HCT116 (cell line): ENCODE measurements at places on chromosomes 16 and 17.

DNA sequence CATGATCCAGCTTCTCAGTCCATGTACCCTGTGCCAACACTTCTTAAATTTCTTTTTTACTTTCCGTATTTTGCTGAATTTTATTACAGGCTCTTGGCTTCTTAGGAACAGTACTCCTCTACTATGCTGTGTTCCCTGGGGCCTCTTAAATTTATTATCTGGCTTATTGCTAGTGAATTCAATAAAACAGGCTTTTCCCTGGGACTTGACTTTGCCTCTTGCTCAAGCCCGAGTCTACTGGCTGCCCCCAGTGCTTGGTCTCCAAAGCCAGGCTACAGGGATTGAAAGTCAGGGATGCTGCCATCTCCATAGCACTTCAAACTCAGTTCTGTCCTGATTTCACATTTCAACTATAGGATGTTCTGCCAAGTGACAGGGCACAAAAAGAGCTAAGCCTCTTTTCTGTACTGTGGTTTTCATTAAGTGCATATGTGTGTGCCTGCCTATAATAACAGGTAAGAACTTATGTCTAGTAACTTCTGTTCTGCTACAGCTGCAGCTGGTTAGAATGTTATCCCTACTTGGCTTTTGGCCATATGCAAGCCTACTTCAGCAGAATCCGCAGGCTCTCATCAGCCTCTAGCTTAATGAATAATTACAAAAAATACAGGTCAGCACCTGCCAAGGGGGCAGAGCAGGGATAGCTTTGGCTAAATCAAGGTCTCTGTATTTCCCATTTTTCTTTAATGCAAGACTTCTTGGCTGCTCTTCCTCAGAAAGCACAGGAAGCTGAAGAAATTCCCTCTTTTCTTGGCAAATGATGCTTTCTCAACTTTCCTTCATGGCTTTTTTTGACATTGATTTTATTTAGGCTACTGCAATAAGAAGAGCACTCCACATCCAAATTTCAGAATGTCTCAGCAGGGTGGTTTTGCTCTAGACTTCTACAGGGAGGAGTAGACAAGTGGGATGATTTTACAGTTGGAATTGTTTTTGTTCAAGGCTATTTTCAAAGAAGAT is 8.2 kb downstream of the FAM20A start:
- no peak overlapping the region for H3K27ac ChIP-seq
- no peaks in the 10 kb centered on the region for H3K36me3 ChIP-seq
- no peak overlapping the region for H3K4me3 ChIP-seq
- H3K27me3 ChIP-seq: no peaks in the 10 kb centered on the region
- no peak for DNase-seq

GRCh38 chr16:166375-167121 is 770 bp downstream of the HBM start:
- no peak overlapping the region for H3K27ac ChIP-seq

- no peaks in the 10 kb centered on the region for H3K36me3 ChIP-seq
- DNase-seq: no peak
- no peak overlapping the region for H3K4me3 ChIP-seq
- H3K4me1 ChIP-seq: no peaks in the 10 kb centered on the region
- H3K27me3 ChIP-seq: no peaks in the 10 kb centered on the region
Observed at GRCh38 chr16:50781043-50781442, 39.2 kb downstream of the CYLD start.

DNA sequence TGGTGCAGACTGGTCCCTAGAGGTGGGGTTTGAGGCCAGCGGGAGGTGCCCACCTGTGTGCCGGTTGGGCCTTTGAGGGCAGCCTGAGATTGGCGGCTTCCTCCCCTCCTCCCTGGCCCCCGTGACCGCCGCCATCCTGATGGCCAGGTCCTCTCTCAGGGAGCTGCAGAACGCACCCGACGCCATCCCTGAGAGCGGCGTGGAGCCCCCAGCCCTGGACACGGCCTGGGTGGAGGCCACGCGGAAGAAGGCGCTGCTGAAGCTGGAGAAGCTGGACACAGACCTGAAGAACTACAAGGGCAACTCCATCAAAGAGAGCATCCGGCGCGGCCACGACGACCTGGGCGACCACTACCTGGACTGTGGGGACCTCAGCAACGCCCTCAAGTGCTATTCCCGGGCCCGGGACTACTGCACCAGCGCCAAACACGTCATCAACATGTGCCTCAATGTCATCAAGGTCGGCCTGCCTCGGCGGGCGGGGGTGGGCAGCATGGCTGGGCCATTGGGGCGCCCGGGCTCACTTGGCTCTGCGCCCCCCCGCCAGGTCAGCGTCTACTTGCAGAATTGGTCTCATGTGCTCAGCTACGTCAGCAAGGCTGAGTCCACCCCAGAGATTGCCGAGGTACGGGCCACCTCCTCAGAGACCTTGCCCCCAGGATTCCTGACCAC is 2.8 kb downstream of the GPS1 start:
- H3K36me3 ChIP-seq: peaks cover 50% of the 10 kb centered on the region
- H3K27me3 ChIP-seq: no peaks in the 10 kb centered on the region
- H3K4me3 ChIP-seq: no peak overlapping the region
- no peak overlapping the region; the same call in 1 of the 2 replicates for H3K27ac ChIP-seq
- H3K4me1 ChIP-seq: peaks cover 34% of the 10 kb centered on the region

DNA sequence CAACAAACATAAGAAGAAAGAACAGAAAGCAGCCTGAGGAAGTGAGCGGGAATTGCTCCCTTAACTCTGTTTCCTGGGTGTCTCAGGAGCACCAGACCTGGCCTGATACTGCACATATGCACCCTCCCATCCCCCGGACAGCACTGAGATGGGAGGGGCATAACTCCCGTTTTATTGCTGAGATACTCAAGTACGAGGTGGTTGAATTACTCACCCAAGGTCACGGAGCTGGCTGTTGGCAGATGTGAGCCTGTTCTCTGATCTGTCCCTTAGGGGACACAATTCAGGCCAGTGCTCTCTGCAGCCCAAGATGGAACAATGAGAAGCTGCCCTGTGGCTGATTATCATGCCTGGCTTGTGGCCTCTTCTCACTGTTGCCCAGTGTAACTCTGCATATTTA is 9.1 kb upstream of the MED9 start:
- H3K4me1 ChIP-seq: peaks cover 6% of the 10 kb centered on the region
- H3K4me3 ChIP-seq: no peak overlapping the region
- peaks cover 31% of the 10 kb centered on the region for H3K27me3 ChIP-seq
- H3K27ac ChIP-seq: no peak overlapping the region
- H3K36me3 ChIP-seq: no peaks in the 10 kb centered on the region
- DNase-seq: no peak
